Stimulated activated CD8-positive, alpha-beta memory T cell treated with anti-CD3 and anti-CD28 coated beads, Interleukin-2, amount 100 ng/mL, for 48 hours (primary cell): ENCODE measurements at places on chromosomes 5 and 9.

DNA sequence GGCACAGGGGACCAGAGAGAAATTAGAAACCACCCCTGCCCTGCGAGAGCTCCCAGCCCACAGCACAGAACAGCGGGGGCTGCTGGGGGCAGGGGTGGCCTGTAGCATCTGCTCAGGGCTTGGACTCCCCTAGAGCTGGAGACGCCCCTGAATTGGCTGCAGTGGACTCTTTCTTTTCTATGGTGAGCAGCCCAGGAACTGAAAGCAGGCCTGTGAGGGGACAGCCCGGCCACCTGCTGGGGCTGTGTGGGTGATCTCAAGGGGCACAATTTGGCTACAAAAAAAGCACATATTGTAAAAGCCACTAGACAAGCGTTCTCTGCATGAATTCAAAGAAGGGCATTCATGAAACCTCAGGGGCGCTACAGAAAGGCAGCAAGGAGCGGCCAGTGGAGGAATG is 57.5 kb upstream of the ICE1 start:
- no peak for DNase-seq

GRCh38 chr9:90919883-90920282 is 118.3 kb downstream of the SYK start:
- no peak for DNase-seq

DNA sequence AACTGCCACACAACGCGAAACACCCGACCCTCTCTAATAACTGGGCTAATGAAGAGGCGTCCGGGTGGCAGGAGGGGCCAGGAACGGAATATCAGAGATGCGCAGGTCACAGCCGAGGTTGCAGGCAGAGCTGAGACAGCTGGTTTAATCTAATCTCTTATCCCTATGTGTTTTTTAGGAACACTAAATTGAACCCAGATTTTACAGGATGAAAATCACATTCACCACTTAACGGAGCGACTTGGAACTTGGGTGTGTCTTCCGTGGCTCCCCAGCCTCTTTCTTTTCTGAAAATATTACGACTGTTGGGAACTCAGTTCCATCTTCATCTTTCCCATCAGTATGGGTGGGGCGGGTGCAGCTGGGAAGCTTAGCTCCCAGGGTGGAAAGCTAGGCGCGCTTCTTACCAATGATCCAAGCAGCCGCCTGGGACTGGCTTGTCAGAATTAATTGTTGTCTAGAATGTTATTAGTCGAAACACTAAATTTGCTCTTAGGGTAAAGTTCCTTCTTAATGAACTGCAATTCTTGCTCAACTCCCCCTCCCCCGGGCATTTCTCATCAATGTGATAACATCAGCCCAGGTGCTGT is 92.5 kb downstream of the IRX2 start:
- DNase-seq, result no peak

- no peak for DNase-seq
Observed at GRCh38 chr5:165894916-165895315, 2389.5 kb downstream of the MAT2B start.

GRCh38 chr5:160655717-160656116 is 196.3 kb downstream of the ATP10B start:
- no peak for DNase-seq

- DNase-seq, result no peak
Observed at GRCh38 chr5:154273963-154274827, 83.7 kb downstream of the GALNT10 start.
